ENCODE measurements at places on chromosomes 4 and X.

DNA sequence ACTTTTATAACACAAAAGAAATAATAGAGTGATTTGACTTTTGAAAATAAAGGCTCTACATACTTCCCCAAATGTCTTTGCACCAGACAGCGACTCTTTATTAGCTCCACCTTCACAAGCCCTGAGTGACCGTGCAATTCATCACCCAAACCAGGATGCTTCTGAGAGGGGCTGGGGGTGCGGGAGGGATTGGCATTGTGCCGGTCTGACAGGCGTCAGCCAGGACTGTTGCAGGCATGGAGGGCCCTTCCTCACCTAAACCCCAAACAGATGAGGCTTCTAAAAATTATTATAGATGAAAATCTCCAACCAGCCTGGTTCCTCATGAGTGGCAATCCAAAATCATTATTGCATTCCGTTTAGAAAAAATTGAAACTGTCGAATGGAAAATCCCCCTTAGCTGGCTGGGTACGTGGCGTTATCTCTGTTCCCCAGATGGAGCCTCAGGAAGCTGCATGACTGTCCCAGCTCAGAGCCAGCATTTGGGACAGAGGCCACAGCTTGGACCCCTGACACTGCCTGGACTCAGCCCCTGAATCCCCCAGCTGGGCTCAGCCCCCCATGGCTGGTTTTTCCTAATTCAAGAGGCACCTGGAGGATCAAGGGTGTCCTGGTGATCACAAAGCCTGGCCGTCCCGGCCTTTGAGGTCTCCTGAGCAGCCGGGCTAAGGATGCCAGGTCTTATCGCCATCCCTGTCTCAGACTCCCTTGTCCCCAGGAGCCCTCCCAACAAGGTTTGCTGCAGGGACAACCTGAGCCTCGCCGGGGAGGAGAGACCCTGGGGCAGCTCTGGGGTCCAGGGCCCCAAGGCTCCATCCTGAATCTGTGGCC, 60.4 kb downstream of the SORCS2 start:
- DNase-seq: no peak

DNA sequence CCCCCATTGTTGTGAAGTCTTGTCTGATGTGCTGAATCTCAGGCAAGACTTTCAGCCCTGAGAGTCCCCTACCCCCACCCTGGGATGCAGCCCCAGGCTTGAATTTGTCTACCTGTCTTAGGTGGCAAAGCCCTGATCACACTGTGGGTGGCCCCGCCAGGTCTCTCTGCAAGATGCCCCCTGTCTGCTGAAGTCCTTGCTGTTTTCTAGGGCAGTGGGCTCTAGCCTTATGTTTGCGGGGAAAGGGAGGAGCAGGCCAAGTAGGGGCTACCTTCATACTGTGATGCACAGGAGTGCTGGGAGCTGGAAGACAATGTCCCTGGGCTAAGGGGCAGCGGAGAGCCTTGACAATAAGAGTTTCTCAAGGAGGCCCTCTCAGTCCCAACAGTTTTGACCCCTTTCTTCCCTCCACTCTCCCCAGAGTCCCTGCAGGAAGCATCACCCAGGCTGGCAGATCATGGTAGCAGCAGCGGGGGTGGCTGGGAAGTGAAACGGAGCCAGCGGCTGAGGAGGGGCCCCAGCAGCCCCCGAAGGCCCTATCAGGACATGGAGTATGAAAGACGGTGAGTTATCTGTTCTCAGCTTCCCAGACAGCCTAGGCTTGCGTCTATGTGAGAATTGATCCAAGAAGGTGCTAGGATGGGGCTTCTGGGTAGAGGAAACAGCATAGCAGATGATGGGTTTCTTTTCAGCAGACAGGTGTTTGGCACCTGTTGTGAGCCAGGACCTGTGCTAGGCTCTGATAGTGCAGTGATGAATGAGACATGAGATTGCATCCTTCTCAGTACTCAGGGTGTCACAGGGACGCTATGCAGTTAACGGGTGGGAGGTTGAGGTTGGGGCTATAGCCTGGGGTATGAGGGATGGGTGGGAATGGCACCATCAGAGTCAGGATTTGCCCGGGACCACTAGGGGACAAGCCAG, 2.2 kb downstream of the RBM10 start:
- DNase-seq: no peak

GRCh38 chr4:54571293-54572151, 86.2 kb upstream of the KIT start:
- no peak for DNase-seq

DNA sequence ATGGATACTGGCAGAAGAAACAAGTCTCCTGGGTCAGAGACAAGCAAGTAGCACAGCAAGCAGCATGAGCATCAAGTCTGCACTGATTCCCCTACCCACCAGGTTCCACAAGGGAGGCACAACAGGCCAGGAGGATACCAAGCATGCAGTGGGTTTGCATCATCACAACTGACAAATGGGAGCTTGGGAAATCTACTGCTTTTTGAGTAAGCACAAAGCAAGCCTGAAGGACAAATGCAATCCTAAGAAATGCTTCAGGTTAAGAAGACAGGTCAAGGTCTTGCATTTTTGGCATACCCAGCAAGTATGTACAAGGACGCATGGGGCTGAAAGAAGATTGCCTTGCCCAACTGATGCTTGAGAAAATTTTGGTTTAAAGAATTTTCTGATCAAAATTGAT, 279.6 kb downstream of the PDGFC start:
- no peak for DNase-seq

DNA sequence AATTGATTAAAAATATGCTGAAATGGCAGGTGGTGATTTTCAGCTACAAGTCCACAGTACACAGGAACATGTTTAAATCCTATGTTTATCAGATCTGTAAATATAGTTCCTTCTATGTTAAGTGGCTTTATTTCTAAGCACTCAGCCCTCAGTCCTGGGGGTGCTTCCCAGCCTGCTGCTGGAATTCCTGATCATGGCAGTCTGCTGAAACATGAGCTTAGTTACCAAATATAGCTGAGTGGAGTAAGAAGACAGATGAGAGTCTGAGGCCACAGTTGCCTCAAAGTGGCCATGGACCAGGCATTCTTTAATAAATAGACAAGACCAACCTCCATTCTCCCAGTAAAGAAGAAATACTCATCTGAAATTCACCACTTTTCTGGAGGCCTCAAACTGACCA, 17.1 kb upstream of the DDX60 start:
- no peak for DNase-seq

DNA sequence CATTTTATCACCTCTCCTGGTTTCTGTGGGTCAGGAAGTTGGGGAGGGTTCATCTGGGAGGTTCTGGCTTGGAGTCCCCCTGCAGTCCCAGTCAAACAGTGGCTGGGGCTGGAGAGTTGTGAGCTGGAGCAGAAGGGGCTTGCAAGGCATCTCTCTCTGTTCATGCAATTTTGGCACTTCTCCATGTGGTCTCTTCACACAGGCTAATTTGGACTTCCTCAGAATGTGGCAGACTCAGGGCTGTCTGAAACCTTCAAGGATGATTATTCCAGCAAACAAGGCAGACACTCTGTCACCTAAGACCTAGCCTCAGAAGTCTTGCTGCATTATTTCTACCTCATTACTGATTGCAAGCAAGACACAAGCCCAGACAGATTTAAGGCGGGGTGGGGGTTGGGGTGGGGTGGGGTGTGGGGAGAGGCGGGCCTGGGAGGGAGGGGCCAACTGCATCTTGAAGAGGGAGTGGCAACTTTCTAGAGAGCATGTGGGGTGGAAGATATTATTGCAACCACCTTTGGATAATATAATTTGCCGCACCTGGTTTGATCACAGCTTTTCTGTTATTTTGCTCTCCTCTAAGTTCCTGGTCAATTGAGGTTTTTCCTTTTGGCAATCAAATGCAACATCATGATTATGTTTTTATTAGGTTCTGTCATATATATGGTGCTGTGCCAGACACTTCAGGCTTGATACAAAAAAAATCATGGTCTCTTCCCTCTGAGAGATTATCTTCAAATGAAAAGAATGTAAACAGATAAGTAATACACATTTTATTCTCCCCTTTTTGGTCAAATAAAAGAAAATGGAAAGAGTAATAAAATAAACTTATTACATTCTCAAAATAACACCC, 799.5 kb downstream of the RPA4 start:
- no peak for DNase-seq

GRCh38 chr4:143281507-143282190, 55.0 kb upstream of the GAB1 start:
- no peak for DNase-seq

GRCh38 chrX:151938172-151938571, 25.5 kb downstream of the MAGEA4 start:
- DNase-seq: no peak

GRCh38 chr4:175277816-175278215, 359.7 kb downstream of the ADAM29 start:
- no peak for DNase-seq

Data from SW480 (cell line).